ENCODE measurements at places on chromosomes 3 and 15. TPM values are rescaled to one million over a fixed set of nuclear protein-coding genes. Genes with fewer than 3 reads are reported as not detected.

DNA sequence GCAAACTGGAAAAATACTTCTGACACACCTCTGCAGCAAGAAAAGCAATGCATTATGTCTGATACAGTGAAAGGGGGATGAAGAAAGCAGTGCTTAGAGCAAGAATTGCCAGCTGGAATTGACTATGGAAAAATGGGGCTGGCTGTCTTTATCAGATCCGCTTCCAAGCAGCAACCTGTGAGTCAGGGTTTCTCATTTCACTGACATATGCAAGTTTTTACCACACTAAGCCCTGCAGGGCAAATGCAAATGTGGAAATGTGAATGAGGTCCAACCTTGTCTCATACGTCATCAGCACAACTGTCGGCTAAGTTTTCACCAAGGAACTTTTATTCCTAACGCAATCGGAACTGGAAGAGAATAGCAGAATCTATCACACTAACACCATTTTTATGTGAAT lies 172.5 kb upstream of the GADL1 start:
- DNase-seq: no peak

The ALS2CL gene
- 64.3 TPM for total RNA-seq

The STRA6 gene
- not detected for total RNA-seq

The FOXL2NB gene
- total RNA-seq: not detected

DNA sequence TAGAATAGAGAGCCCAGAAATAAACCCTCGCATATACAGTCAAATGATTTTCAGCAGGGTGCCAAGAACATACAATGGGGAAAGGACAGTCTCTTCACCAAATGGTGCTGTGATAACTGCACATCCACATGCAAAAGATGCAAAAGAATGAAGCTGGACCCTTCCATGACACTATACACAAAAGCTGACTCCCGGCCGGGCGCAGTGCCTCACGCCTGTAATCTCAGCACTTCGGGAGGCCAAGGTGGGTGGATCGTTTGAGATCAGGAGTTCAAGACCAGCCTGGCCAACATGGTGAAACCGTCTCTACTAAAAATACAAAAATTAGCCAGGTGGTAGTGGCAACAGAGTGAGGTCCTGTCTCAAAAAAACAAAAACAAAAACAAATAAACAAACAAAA lies 43.2 kb upstream of the IQSEC1 start:
- DNase-seq: no peak

The IMPG2 gene
- total RNA-seq: 0.38 TPM

DNA sequence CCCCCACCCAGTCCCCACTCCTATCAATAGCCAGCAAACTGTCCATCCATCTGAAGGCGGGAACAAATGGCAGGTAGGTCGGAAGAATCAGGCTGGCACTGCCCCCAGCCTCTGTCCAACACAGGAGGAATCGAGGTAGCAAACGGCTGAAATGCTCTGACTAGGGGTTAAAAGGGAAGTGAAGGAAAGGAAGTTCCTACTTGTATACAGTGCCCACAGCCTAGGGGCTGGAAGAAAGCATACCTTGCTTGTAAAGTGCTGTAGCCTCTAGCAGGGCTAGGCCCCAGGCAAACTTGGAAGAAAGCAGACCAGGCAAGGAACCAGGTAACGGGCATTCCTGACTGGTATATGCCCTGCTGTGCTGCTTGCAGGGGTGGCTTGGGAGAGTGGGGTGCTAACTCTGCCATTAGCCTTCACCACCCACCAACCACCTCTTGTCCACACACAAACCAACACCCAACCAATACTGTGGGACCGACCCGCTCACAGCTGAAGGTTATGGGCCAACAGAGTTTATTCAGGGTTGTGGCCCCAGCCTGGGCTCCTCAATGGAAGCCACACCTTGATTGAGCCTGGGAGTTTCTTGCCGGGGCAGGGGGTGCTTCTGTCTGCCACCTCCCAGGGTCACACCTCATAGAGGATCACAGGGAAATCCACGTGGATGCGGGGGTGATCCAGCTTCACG lies 2.4 kb downstream of the TUSC2 start:
- no peak for DNase-seq

- DNase-seq: no peak
These were observed 177.5 kb downstream of the TLE3 start for GRCh38 chr15:69920221-69920620.

DNA sequence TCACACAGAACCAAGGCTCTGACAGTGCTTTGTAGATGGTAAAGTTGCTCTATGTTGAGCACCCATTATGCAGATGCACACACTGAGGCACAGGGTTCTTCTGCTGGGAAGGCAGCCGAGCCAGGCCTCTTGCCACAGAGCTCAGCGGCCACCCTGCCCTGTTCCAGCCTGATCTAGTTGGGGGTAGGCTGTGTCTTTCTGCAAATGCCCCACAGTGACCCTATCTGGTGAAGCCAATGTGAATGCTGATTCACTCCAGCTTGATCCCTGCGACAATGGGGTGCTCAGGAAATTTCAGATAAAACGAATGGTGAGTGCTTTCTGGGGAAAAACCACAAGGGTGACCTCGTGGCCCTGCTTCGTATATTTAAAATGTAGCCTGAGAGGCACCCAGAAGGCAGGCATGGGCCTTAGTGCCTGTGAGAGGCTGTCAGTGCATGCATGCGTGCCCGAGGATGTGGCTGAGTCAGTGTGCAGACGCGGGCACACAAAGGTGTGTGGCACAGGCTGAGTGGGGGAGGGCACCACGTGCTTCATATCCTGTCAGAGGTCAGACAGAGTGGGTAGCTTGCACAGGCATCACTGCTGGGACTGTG lies 85.7 kb downstream of the ATP2B2 start:
- peak; percentile 51 for DNase-seq

The KAT2B gene
- total RNA-seq: 39.9 TPM

GRCh38 chr3:124829178-124829818 lies 57.9 kb downstream of the ITGB5 start:
- no peak for DNase-seq

GRCh38 chr15:39998511-39999077 lies 40.4 kb downstream of the SRP14 start:
- no peak for DNase-seq

DNA sequence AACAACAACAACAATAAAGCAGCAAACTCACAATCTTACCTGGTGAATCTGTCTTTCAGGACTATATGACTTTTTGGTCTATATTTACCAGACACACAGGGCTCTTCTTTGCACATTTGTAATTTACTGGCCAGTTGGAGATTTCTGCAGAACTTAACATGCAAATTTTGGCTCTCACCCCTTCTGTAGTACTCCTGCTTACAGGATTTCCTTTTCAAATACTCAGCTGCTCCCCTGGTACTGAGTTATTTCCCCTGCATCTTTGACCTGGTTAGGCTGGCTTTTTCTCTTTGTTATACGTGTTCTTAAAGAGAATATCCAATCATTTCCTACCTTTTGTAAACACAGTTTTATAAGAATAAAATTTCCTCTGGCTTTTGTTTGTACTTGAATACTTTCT lies 228.0 kb downstream of the MBNL1 start:
- DNase-seq: no peak

Data from Peyer's patch (tissue), 4 donors.